ENCODE measurements at places on chromosomes 12 and 14.

DNA sequence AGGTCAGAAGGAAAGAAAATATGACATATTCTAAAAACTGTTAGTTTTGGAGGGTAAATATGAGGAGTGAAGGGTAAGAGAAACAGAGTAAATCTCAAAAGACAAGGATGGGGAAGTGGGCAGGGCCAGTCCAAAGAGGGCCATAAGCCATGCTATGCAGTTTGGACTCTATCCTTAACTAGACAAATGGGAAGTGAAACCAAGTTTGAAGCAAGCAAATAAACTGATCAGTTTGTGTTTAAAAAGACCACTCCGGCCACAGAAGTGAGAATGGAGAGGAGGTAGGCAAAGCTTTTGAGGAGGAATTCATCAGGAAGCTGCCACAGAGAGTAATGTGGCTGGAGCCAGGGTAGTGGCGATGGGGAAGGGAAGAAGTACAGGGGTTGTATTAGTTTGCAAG, 37.5 kb upstream of the DAAM1 start:
- no peak for DNase-seq

- no peak for DNase-seq
Measured at GRCh38 chr12:121741743-121742142, 29.2 kb downstream of the TMEM120B start.

DNA sequence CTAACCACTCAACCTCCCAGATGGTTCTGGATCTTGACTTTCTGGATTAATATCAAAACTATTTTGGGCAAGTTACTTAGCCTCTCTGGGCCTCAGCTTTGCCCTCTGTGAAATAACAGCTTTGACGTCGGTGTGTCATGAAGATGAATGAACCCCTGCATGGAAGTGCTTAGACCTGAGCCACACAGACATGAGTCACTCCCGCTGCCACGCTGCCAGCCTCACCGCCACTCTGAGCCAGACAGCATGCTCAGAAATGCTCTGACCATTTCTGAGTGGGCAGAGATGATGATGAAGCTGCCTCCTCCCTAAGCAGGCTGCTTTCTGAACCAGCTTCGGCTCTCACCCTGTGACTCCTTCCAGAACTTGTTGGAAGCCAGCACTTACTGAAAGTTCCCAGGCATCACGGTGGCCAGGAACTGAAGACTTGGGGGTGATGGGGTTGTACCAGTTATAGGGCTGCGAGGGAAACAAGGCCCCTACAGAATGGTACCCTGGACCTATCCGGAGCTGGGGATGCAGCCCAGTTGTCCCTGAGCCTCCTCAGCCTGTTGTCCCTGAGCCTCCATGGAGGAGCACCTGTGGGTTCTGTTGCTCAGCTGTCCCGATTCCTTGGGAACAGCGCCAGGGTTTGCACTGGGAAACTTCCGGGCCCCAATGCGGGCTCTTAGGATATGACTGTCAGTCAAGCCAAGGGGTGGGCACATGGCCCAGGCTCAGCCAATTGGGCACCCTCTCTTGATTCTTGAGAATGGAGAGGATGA, 2.0 kb upstream of the CCDC197 start:
- no peak for DNase-seq

DNA sequence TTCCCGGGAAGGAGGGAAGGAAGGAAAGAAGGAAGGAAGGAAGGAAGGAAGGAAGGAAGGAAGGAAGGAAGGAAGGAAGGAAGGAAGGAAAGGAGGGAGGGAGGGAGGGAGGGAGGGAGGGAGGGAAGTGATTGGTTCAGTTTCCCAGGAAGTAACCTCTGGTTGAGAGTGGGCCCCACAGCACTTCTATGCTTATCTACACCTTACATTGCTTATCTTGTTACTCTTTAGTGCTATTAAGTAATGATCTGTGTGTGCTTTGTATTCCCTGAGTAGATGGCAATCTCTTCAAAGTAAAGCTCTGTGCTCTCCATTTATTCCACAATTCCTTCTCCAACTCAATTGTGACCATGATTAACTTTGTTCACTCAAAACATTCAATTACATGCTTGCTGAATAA, 74.6 kb downstream of the SLC38A4 start:
- DNase-seq = no peak

GRCh38 chr12:96073346-96074330, 38.3 kb upstream of the LTA4H start:
- no peak for DNase-seq

DNA sequence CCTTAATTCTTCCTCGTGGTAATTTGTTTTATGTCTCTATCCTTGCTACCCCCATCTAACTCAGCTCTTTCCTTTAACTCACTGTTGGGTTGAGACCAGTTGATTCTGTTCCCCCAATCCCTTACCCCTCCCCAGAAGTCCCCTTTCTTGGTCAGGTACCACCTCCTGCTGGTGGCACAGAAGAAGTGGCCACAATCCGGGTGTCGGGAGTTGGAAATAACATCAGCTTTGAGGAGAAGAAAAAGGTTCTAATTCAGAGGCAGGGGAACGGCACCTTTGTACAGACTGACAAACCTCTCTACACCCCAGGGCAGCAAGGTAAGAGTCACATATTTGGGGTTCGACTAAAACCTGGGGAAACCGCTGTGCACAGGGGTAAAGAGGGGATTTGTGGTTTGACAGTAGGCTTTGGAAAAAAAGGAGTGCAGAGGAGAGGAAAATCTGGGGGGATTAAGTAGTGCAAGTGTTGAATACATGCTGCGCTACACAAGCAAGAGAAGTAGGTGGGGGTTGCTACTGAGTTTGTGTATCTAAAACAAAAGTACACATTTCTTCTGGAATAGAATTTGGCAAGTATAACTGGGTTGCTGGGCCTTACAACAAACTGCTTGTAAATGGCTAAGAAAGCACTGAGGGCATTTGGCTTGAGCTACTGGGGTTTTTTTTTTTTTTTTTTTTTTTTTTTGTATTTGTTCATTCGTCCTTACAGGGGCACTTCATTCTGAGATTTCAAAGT, 1.3 kb downstream of the A2ML1 start:
- DNase-seq = no peak

- DNase-seq = no peak
Measured at GRCh38 chr14:30803185-30803584, 71.2 kb upstream of the COCH start.

- DNase-seq = no peak
Measured at GRCh38 chr14:37903343-37904191, 304.1 kb upstream of the SSTR1 start.

GRCh38 chr12:44780221-44780790, 95.8 kb downstream of the NELL2 start:
- no peak for DNase-seq

- no peak for DNase-seq
Measured at GRCh38 chr12:111213561-111213960, 155.3 kb downstream of the PHETA1 start.
